ENCODE measurements at places on chromosomes 6 and 20.

DNA sequence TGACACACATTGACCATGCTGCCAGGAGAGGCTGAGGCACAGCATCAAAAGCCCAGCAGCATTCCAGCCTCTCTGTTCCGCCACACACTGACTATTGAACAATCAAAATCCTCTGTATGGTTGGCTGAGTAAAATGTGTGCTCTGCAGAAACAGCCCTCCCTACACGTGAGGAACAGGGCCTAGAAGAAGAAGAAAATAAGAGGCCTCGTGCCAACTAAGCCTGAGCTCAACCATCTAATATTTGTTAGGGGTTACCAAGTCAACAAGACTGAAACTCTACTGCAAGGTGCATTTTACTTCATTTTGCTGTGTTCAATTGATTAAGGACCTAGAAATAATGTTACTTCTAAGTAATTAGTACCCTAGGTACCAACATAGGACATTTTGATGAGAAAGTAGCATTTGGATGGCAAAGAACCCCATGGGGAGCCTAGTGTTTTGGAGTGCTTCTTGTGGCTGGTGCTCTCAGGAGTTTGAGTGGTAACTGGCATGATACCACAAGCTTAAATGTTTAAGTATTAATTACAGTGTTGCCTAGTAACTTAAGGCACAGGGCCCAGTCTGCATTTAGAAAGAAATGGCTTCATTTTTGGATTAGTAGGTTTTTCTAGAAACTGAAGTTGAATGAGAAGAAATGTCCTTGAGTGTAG is 146.6 kb upstream of the PLN start:
- DNase-seq, result no peak

- no peak for DNase-seq
Observed at GRCh38 chr6:42095094-42095493, 44.8 kb downstream of the TAF8 start.

DNA sequence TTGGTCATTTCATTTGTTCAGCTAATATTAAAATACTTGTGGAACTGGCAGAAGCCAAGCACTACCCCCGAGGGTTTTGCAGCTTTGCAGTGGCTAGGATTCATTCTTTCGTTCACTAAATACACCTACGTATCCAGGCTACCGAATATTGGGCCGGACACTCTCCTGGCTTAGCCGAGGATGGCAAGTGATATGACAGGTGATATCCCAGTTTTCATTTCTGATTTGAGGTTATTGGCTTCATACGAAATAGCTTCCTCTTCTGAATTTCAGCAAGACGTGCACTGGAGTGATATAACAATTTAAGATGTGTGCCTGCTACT is 536 bp upstream of the MTFR2 start:
- no peak for DNase-seq

- no peak for DNase-seq
Observed at GRCh38 chr6:100209323-100210136, 215.5 kb upstream of the MCHR2 start.

DNA sequence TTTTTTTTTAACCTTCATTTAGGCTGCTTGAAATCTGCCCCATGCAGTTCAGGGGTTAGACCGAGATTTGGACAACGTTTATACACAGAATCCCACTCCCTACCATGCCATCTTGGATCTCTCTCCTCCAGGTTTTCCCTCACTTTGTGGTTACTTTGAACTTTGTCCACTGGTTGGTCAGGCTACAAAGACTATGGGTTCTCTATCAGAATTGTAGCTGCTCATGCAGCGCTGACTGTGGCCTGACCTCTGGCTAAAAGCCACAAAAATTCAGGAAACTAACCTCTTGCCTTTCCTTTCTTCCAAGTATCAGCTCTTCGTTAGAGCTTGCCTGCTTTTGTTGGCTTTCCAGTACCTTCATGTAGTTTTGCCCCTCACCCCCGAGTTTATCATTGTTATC is 44.9 kb upstream of the KCNG1 start:
- DNase-seq, result no peak

DNA sequence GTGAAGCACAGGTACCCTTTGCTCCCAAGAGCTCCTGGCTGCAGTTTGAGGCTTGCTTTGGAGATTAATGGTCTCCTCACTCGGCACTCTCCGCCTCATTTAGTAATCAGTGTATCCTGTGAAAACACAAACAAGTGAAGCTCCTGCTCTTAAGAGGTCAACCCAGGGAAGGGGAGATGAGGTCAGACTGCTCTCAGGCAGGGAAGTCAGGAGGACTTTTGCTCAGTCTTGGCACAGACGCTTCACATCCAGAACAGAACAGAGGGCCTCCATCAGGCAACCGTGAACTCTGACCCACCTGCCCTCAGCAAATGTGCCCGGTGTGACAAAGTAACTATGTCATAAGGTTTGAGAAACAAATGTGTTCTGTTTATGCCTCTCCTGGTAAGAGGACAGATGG is 428.8 kb upstream of the JARID2 start:
- DNase-seq, result no peak

DNA sequence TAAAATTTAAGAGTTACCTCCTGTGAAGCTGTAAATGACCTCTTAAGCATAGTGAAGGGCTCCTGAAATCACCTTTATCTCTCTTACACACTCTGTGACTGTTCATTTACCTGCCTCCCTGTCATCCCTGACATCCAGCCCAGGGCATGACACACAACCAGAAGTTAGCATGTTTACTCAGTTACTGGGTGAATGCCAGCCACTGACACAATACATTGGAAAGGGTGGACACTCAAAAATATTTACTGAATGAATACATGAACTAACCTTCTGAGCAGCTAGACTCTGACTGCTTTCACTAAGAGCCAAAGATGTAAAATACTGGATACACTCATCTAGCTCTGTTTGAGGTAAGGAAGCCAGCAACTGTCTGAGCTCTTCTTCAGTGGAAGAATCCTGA is 25.3 kb downstream of the SERAC1 start:
- DNase-seq, result no peak

GRCh38 chr6:38279963-38280588 is 359.7 kb downstream of the BTBD9 start:
- no peak for DNase-seq

DNA sequence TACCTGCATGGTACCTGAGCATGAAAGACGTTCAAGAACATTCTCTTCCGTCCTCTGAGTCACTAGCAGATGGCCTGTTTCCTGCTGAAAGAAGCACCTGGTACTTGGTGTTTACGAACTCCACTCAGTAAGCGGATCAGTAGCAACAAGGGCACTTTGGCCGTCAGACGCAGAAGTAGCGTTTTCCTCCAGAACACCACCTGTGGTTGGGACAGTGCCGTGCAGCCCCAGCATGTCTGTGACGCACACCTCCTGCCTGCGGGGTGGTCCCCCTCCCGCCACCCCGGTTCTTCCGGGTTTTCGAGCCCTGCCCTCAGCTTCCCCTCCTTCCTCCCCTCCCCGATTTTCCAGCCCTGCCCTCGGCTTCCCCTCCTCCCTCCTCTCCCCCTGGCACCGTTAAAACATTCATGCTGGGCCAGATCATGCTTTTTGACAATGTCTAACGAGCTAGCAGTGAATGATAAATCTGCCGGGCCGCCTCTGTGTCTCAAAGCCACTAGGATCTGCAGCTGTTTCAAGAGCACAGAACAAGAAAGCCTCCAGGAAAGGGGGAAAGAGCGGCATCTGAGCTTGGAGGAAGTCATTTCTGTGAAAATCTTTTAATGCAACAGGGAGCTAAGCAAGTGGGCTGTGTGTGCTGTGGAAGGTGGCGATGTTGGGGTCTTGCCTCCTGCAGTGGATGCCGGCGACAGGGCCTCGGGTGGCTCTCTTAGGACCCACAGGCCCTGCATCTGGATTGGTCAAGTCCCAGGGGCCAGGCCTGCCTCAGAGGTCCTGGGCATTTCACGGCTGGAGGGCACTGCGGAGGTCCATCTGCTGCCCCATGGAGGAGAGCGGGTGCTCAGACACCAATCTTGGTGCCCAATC is 207.9 kb downstream of the ERMARD start:
- DNase-seq, result no peak

DNA sequence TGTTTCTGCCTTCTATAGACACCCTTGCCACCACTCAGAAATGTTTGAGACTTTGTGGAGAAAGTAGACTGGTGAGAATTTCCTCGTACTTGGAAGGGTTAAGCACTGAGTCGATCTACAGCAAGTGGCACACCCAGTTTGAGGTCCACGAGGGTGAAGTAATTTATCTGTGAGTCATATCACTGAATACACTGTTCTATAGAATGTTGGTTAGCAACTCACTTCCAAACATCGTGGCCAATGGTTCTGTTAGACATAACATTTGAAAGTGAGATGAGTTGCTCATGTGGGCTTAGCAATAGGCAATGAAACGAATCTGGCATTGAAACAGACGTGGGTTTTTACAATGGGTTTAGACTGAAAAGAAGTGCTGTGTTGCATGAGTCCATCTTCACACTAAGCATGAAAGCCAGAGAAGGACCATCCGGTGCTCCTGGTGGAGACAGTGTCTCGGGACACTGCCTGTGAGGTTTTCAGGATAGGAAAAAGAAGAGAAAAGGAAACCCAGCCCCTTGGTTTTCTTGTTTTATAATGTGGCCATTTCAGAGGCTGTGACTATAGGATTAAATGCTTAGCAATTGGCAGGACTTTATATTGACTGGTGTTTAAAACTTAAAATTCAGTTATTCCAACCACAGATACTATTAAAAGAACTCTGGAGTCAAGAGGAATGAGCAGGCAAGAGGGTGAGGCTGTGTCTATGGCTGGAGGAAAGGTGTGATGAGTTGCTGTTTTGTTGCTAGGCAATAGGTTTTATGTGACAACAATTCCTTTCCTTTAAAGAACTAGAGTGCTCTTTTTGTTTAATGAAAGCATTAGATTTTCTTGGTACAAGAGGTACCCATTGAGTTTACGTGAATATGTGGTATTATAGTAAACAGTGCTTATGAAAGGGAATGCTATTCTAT is 31.0 kb upstream of the EZR start:
- DNase-seq, result no peak

- DNase-seq, result no peak
Observed at GRCh38 chr6:3724451-3725144, 26.9 kb downstream of the PXDC1 start.

GRCh38 chr6:111837641-111838500 is 35.4 kb downstream of the FYN start:
- DNase-seq, result no peak

- DNase-seq, result no peak
Observed at GRCh38 chr6:3199382-3199781, 28.1 kb downstream of the TUBB2B start.

DNA sequence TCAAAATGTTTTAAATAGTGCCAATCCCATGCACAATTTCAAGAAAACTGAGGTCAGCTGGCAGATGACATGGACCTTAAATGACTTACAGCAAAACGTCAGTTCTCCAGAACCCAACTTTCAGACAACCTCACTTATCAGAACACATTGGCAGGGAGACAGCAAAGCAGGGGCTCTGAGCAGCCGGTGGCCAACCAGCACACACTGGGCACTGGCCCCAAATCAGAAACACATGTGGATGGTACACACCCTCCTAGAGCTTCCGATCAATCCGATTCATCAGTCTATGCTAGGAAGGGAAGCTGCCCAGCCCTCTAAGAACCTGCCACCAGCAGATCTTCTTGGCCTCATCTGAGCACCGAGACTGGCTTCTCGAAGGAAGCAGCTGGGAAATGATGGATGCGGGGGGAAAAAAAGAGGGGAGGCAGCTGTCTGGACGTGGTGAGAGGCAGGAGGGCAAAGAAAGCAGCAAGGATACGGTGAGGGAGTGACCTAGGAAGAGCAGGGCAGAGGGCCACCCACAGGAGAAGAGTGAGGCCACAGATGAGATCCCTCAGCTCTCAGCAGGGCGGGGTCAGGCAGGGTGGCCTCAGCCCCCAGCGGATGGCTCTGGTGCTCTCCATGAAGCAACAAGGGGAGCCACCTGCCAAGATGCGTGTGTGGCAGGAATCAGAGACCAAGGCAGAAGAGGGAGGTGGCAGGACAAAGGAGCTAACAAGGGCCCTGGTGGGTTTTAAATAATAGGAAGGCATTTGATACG is 32.9 kb downstream of the TAF4 start:
- DNase-seq, result no peak

GRCh38 chr6:112764377-112764776 is 417.2 kb downstream of the RFPL4B start:
- DNase-seq, result no peak

DNA sequence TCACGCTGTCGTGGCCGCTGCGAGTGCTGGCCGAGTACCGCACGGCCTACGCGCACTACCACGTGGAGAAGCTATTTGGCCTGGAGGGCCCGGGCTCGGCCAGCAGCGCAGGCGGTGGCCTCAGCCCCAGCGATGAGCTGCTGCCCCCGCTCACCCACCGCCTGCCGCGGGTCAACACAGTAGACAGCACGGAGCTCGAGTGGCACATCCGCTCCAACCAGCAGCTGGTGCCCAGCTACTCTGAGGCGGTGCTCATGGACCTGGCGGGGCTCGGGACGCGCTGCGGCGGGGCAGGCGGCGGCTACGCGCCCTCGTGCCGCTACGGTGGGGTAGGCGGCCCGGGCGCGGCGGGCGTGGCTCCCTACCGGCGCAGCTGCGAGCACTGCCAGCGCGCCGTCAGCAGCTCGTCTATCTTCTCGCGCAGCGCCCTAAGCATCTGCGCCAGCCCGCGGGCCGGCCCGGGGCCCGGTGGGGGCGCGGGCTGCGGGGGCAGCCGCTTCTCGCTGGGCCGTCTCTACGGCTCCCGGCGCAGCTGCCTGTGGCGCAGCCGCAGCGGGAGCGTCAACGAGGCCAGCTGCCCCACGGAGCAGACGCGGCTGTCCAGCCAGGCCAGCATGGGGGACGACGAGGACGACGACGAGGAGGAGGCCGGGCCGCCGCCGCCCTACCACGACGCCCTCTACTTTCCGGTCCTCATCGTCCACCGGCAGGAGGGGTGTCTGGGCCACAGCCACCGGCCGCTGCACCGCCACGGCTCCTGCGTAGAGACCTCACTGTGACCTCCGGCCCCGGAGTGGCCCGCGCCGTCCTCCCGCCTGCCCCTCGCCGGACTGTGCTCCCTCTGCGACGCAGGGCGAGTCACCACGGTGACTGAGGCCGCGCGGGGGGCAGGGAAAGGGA is 5.7 kb downstream of the TMEM151B start:
- no peak for DNase-seq

DNA sequence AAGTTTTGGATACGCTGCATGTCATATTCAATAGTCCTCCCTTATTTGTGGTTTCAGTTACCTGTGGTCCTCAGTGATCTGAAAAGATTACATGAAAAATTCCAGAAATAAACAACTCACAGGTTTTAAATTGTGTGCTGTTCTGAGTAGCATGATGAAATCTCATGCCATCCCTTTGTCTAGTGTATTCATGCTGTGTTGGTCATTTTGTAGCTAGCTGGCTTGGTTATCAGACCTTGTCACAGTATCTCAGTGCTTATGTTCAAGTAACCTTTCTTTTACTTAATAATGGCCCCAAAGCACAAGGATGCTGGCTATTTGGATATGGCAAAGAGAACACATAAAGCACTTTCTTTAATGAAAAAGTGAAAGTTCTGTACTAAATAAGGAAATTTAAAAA is 78.3 kb downstream of the FUT9 start:
- no peak for DNase-seq

DNA sequence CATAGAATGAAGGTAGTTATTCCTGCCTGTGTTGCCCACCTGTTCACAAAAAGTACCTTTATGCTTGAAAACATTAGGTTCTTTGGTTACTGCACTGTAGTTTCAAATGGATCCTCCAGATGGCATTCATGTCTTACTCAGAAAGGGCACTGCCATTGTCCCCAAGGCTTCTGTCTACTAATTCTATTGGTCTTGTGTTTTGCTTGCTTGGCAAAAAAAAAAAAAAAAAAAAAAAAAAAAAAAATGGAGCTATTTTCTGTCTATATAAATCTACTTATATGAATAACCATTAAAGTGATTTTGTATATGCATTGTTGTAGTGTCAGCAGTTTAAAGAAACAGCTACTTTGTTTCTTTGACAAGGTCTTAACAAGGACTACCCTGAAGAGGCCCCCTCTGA is 12.7 kb upstream of the EFHC1 start:
- no peak for DNase-seq

- no peak for DNase-seq
Observed at GRCh38 chr6:139654888-139655782, 280.7 kb upstream of the CITED2 start.
